ENCODE measurements at places on chromosomes 13 and 19.

DNA sequence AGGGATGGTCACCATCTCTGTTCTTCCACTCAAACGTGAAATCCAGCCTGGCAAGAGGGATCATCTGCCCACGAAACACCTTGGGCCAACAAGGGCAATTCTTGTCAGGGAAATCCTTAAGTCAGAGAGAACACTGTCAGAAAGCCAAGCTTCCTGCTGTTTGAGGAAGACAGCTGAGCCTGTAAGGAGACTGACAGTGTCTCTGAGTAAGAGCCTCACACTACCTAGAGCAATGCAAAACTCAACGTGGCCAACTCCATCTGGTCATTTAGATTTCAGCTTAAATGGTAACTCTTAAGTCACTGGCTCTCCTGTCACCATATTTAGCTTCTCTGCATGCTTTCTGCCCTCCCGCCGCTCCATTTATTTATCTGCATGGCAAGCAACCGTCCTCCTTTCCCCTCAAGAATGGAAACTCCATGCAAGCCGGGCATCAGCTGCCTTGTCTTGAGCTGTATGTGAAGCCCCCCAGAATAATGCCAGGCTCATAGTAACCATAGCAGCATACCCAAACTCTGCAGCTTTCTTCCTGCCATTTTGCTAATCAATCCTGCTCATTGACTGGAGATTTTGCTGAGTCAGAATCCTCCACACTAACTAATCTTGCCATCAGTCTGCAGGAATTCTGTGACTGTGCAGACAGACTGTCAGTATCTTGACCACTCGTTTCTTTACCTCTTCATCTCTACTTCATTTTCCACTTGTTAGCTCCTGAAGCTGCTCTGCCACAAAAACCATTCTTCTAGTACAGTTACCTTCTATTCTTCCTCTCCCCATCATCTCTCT, 159.8 kb downstream of the IRS2 start:
- no peak overlapping the region for H3K27ac ChIP-seq
- H3K36me3 ChIP-seq: no peaks in the 10 kb centered on the region
- H3K4me1 ChIP-seq: no peaks in the 10 kb centered on the region
- peaks cover 2% of the 10 kb centered on the region for H3K27me3 ChIP-seq
- no peak overlapping the region for H3K4me3 ChIP-seq

DNA sequence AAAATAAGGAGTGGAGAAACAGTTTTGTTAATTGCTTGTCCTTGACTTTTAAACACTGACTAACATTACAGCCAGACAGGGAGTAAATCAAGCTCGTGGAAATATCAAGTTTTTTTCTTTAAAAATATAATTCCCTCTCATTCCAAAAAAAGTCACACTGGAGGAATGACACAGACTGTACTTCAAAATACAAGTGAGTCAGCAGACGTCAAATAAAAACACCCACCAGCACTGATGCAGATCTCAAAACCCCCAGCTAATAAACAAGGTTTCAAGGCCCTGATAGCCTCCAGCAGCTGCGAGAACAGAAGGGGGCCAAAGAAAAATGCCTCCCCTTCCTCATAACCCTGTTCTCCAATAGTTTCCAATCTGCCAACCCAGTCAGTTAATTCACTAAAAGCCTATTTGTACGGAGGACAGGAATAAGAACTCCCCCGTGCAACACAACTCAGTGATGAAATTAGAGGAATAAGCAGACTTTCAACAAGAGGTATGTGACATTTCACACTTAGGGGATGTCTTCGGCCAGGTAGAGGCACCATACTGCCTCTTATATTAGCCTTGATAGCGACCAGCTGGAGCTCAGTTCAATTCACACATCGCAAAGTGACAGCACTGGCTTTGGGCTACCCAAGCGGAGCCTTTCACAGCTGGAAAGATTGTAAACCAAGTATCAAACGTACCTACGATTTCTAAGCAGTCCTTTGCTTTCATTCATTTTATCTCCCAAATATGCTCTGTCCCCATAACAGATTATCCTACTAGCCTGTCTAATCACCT, 561.0 kb upstream of the KLF12 start:
- H3K4me1 ChIP-seq: no peaks in the 10 kb centered on the region
- H3K27me3 ChIP-seq: no peaks in the 10 kb centered on the region
- DNase-seq: no peak
- no peaks in the 10 kb centered on the region for H3K36me3 ChIP-seq
- no peak overlapping the region for H3K4me3 ChIP-seq

DNA sequence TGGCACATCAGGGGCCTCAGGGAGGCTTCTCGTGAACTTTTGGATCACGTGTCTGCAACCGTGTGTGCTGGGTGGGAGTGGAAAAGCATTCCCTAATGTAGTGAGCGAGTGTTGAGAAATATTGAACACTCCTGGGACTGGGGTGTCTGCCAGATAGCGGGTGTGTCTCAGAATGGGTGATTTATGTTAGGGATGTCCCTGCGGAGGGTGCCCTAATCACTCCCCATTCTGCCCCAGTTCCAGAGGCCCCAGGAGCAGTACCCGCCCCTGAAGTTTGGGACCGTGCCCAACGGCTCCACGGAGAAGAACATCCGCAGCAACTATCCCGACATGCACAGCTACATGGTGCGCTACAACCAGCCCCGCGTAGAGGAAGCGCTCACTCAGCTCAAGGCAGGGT, 24.2 kb upstream of the GRWD1 start:
- no peak overlapping the region for H3K27ac ChIP-seq
- H3K27me3 ChIP-seq: peaks cover 3% of the 10 kb centered on the region
- H3K4me1 ChIP-seq: peaks cover 18% of the 10 kb centered on the region
- no peak overlapping the region for H3K4me3 ChIP-seq

GRCh38 chr13:41054212-41054877, 7.0 kb upstream of the WBP4 start:
- H3K36me3 ChIP-seq: no peaks in the 10 kb centered on the region
- H3K27ac ChIP-seq: no peak overlapping the region
- peaks cover 56% of the 10 kb centered on the region for H3K4me1 ChIP-seq

DNA sequence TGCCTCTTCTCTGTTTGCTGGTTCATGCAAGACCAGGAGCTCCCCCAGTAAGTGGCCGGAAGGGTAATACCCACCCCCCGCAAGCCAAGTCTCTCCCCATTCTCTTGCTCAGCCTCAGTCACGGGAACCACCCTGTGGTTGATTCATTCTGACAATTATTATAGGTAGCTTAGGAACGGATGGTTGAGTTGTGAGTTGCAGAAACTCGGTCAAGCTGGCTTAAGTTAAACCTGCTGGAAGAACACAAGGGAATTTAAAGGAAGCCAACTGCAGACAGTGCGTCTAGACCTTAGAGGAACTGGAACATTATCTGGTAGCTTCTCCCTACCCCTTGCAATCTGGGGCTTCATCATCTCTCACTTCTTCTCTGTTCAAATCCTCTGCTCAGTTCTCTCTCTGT, 8.9 kb downstream of the FPR1 start:
- no peak overlapping the region for H3K4me3 ChIP-seq
- H3K4me1 ChIP-seq: no peaks in the 10 kb centered on the region
- peaks cover 5% of the 10 kb centered on the region for H3K27me3 ChIP-seq
- no peaks in the 10 kb centered on the region for H3K36me3 ChIP-seq
- no peak overlapping the region for H3K27ac ChIP-seq

DNA sequence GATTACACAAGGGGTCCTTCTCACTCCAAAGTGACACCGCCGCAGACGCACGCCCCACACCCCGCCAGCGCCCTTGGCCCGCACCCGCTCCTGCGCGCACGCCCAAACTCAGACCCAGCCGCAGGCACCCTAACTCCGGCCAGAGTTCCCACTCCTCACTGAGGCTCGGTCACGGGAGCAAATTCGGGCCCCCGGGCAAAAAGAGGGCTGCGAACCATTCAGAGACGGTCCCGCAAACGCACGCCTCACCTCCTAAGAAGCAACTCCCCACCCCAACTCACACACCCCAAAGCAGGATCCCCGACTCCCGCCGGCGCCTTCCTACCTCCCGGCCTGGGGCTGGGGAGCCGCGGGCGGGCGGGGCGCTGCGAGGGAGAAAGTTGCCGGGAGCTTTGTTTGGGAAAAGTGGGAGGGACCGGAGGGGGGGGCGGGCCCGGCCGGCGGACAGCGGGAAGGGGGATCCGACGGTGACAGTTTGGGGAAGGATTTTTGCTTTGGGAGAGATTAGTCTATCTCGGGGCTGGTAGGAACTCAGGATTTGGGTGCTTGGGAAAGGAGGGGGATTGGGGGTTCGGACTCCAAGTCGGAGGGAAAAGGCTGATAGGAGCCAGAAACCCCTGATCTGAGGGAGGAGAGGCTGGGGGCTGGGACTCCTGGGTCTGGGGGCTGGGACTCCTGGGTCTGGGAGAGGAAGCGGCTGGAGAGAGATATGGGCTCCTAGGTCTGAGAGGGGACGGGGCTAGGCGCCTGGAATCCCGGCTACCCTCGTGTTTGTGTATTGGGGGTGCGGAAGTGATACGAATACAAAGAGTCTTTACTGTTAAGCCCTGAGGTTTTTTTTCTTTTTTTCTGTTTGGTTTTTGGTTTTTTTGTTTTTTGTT, at the start of gene TEAD2:
TSS of gene TEAD2 (minus strand) at position 369 of the 881 bp plus-strand sequence. CDS start 2,341 bp downstream, outside the sequence.
- DNase-seq: no peak
- H3K4me3 ChIP-seq: peak within 1 kb of the TSS; percentile 27
- peaks cover 14% of the 10 kb centered on the region for H3K27me3 ChIP-seq
- no peaks in the 10 kb centered on the region for H3K36me3 ChIP-seq
- H3K27ac ChIP-seq: no peak within 1 kb of the TSS

GRCh38 chr13:31174018-31174417, 12.3 kb upstream of the HSPH1 start:
- no peaks in the 10 kb centered on the region for H3K36me3 ChIP-seq
- no peak overlapping the region for H3K27ac ChIP-seq
- H3K4me1 ChIP-seq: no peaks in the 10 kb centered on the region
- no peak overlapping the region for H3K4me3 ChIP-seq
- H3K27me3 ChIP-seq: peaks cover 8% of the 10 kb centered on the region
- DNase-seq: no peak

- peak overlapping the region; percentile 93 for H3K4me3 ChIP-seq
- peak overlapping the region; percentile 95 for H3K27ac ChIP-seq
- peak; percentile 79 for DNase-seq
- H3K36me3 ChIP-seq: peaks cover 33% of the 10 kb centered on the region
- no peaks in the 10 kb centered on the region for H3K27me3 ChIP-seq
- peaks cover 49% of the 10 kb centered on the region for H3K4me1 ChIP-seq
Observed at GRCh38 chr13:48976576-48977285, 1.0 kb downstream of the FNDC3A start.

- DNase-seq: peak; percentile 98
- H3K36me3 ChIP-seq: no peaks in the 10 kb centered on the region
- H3K27me3 ChIP-seq: peaks cover 3% of the 10 kb centered on the region
- H3K4me1 ChIP-seq: peaks cover 12% of the 10 kb centered on the region
Observed at GRCh38 chr19:17539238-17540117, 16.0 kb upstream of the COLGALT1 start.

GRCh38 chr13:110272227-110272626, 34.7 kb downstream of the COL4A1 start:
- no peak overlapping the region for H3K4me3 ChIP-seq
- H3K27me3 ChIP-seq: peaks cover 3% of the 10 kb centered on the region
- DNase-seq: peak; percentile 20
- H3K27ac ChIP-seq: no peak overlapping the region
- H3K4me1 ChIP-seq: no peaks in the 10 kb centered on the region

DNA sequence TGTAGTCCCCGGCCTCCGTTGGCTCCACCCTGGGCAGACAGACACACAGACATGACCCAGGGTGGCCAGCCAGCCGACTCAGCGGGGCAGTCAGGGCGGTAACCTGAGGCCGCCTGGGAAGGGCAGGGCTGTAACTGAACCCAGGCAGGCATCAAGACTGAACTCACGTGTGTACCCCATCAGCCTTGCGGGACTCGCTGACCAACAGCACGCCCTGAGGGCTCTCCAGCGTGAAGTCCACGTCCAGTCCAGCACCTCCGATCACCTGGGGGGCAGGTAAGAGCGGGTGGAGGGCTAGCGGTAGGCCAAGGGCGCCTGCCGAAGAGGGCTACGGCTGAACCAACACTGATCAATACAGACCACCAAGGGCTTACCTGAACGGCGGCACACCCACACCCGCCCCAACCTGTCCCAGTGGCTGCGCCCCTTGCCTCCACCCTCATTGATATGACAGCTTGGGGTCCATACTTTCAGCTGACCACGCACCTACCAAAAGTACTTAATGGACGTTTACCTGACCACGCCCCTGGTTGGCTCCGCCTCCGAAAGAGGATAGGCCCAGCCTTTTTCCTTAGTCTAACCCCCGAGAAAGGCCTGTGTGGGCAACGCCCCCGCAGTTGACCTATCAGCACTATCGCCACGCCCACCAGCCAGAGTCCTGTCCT, 791 bp downstream of the TMED1 start:
- no peaks in the 10 kb centered on the region for H3K27me3 ChIP-seq
- peak overlapping the region; percentile 94 for H3K4me3 ChIP-seq
- no peak for DNase-seq
- H3K36me3 ChIP-seq: peaks cover 9% of the 10 kb centered on the region
- H3K27ac ChIP-seq: peak overlapping the region; percentile 99

DNA sequence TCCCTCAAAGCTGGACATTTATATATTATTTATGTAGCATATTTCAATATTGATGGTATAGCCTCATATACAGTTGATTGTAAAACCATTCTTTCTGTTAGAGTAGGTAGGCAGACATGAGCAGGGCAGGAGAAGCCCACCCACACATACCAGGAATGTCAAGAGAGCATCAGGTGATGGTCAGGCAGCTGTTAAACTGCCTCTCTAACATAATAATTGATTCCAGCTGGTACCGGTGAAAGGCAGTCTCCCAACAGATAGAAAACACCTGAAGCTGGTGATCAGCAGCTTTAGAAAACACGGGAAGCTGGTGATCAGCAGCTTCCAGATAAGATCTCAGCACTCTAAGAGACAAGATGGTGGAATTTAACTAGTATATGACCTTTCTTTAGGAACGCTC, 132.9 kb downstream of the SLITRK6 start:
- no peaks in the 10 kb centered on the region for H3K4me1 ChIP-seq
- H3K4me3 ChIP-seq: no peak overlapping the region
- no peak overlapping the region for H3K27ac ChIP-seq

DNA sequence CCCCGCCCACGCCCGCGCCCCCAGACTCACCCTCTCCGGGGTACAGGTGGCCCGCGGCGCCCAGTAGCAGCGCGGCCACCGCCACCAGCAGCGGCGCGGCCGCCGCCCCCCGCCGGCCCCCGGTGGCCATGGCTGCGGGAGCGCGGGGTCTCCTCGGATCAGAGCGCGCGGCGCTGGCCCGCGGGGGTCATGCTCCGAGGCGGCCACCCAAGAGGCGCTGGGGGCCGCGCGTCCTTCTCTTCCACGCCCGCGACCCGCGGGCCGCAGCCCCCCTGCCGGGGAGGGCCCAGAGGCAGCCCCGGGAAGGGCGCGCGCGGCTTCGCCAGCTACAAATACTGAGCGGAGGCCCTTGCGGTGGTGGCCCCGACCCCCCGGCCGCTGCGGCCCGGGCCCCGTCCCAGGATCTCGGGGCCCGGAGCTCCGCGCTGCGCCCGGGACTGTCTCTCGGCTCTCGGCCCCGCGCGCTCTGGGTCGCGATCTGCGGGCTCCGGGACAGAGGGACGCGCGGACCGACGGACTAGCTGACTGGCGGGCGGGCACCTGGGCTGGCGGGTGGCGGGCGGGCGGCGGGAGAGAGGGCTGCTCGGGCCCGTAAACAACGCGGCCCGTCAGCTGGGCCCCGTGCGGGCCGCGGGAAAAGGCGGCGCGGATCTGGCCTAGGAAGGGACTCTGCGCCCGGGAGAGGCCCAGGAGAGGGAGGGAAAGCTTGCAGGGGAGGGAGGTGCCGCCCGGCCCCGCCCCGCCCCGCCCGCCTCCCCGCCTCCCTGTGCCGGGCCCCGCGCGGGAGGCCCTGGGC, at the start of gene INSR:
TSS of gene INSR (minus strand) at position 653 of the 796 bp plus-strand sequence. CDS start at position 130, 523 bp downstream.
- H3K27ac ChIP-seq: no peak within 1 kb of the TSS
- H3K27me3 ChIP-seq: peaks cover 41% of the 10 kb centered on the region
- peak; percentile 79 for DNase-seq
- H3K4me1 ChIP-seq: peaks cover 6% of the 10 kb centered on the region

All from activated CD4-positive, alpha-beta memory T cell treated with anti-CD3 and anti-CD28 coated beads for 36 hours (primary cell).